ENCODE measurements at places on chromosomes 5 and 9.
A peak's percentile ranks its signal among the peaks of the same experiment; 100 is the strongest.

DNA sequence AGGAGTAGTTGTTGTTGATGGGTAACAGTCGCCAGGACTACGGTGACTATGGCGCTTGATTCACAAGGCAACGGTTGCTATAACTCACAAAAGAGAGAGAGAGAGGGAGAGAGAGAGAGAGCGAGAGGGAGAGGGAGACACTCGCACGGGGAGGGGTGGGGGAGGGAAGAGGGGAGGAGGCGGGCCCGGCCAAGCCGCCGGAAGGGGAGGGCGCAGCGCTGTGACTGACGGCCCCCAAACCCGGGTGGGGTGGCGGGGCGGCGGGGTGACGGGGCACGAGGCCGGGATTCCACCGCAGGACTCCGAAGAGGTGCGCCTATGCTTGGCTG is at the start of gene RFX3:
RFX3 (minus strand) TSS at position 166 of the 329 bp plus-strand sequence. CDS start 130,413 bp downstream, outside the sequence.
- peak; percentile 87 for DNase-seq

DNA sequence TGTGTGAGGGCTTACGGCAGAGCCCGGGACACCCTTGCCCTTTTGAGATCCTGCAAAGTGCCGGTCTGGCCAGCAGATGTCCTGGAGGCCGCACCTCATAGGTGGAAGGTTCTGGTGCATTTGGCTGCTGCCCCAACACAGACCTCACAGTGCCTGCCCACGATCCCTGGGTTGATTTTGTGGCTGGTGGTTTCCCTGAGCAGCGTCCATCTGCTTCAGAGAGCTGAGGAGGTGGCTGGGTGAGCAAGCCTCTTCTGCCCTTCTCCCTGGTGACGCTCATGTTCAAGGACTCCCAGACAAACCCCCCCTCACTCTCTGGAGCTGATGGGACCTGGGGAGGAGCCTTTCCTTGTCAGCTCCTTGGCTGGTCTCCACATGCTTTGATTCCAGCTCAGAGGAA is 18.9 kb downstream of the BNIP1 start:
- DNase-seq: no peak

DNA sequence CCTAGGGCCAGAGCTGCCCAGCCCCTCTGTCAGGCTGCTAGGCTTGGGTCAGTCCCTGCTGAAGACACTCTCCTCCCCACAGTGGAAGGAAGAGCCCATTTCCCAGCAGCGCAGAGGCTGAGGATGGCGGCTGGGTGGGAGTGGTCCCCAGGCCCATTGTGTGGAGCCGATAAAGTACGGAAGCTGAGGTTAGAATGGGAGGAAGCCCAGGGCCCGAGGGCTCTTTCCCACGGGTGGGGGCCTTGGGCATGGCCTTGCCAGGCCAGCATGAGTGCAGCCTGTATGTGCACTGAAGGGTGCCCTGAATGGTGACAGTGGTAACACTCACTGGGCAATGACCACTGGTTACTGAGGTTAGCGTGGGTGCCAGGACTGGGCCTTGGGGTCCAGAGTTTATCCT is 125.9 kb downstream of the RGS3 start:
- DNase-seq: no peak

- DNase-seq: no peak
Measured at GRCh38 chr5:6480133-6481051, 31.7 kb downstream of the UBE2QL1 start.

DNA sequence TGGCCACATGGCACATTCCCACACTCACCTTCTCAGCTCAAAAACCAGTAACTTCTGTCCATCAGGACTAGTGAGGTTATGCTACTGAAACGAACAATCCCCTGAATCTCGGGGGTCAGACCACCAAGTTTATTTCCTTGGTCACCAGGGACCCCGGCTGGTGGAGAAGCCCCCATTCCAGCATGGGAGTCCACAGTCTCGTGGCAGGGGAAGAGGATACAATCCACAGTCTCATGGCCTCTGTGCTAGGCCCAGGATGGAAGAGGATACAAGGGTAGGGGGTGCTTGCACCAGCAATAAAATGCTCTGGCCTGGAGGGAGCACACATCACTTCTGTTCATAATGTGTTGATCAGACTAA is 7.4 kb upstream of the CARD19 start:
- no peak for DNase-seq

- no peak for DNase-seq
Measured at GRCh38 chr5:23677996-23678395, 170.6 kb downstream of the PRDM9 start.

DNA sequence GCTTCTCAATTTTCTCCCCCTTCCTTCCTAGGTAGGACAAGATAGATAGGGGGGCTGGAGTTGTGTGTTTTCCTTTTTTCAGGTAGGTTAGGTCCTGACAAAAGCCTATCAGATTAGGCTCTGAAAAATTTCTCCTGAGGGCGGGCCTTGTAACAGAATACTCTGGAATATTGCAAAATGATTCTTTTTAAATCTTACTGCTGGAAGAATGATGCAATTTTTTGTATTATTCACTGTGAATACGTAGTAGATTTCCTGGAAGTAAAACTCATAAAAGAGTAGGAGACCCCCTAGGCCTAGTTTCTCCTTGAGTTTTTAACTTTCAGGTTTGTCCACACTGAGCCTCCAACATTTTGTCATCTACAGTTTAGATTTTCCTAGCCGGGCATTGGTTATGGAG is 1701.8 kb downstream of the EFNA5 start:
- DNase-seq: no peak

DNA sequence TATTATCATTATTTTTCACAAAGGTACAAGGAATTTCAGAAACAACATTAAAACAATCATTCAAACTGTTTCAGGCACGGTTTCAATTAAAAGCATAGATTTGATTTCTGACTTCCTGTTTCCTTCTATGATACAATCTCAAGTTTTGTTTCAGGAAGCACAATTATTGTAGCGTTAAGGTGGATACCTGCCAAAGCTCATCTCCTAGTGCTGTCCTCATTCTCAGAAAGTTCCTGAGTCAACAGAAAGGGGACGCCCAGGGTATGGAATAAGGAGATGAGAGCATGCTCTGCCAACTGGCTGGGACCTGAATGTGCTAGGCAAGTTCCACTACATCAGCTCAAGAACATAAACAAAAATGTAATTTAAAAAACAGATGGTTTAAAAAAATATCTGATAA is 2.0 kb upstream of the TRIM14 start:
- no peak for DNase-seq

- DNase-seq: no peak
Measured at GRCh38 chr5:75016896-75017295, 35.5 kb downstream of the GCNT4 start.

DNA sequence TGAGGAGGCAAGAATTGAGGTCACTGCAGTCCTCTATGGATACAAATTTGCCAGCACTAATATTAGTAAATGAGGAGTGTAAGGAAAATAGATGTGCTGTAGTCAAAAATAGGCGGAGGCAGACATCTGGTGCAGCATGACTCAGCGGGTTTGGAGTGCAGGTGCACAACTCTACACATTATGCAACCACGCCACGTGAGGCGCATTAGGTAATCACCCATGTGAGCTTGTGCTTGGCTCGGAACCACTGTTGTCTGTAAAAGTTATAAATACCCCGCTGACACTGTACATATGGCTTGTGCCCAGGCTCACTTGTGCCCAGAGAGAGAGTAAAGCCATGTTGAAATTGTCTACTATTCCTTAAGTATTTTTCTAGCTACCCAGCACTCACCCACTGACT is 623.5 kb upstream of the NUDT12 start:
- DNase-seq: no peak

GRCh38 chr9:33117306-33117705 is 40.8 kb upstream of the SMU1 start:
- no peak for DNase-seq

- DNase-seq: no peak
Measured at GRCh38 chr9:38527503-38527902, 92.9 kb downstream of the ANKRD18A start.

- no peak for DNase-seq
Measured at GRCh38 chr9:120490888-120491595, 88.9 kb downstream of the CDK5RAP2 start.

- DNase-seq: no peak
Measured at GRCh38 chr5:146880966-146881365, 2.4 kb upstream of the PPP2R2B start.

DNA sequence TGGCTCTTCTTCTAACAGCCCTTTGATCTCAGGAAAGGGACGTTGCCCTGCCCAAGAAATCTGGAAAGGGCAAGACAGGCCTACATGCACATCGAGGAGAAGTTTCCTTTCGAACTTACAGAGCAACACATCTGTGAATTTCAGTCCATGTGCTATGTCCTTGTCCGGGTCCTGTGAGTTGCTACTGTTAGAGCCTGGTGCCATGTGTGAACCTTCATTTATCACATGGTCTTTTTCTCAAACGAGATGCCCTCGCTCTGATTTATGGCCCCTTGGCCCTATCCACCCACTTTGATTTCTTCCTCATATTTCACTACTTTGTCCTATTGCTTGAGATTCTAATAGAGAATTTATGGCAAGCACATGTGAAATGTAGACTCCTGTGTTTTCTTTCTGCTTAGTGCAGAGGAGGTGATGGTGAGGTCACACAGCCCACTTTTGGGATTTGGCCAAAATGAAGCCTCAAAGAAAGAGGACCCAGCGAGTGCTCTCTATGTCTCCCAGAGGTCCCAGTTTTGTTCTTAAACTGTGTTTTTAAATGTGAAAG is 153.1 kb downstream of the SNCAIP start:
- DNase-seq: no peak

DNA sequence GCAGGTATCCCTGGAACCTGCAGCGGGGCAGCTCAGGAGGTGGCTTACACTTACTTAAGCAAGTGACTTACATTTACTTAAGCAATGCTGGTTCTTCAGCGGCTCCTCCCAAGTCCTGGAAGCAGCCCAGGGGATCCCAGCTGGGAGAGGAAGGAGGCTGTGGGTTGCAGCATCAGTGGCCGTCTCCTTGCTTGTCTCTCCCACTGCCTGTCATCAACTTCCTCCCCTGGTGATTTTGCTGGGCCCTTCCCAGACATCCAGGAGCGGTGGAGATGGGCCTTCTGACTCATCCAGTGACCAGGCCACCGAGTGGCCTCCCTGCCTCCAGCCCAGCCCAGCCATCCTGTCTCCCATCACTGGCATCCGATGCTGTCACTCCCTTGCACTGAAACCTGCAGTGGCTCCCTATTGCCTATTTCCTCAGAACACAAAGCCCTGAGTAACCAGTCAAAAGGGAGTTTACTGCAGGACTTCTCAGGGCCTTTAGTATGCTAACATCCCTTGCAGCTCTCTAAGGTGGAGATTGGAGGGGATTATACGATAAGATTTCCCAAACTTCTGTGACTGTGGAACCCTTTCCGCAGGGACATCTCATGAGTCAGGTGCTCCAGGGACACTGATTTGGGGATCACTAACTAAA is 155.9 kb upstream of the PHYKPL start:
- DNase-seq: no peak

- DNase-seq: no peak
Measured at GRCh38 chr9:111456529-111456928, 27.7 kb downstream of the ECPAS start.

GRCh38 chr9:121833061-121833460 is 181.6 kb downstream of the DAB2IP start:
- no peak for DNase-seq

DNA sequence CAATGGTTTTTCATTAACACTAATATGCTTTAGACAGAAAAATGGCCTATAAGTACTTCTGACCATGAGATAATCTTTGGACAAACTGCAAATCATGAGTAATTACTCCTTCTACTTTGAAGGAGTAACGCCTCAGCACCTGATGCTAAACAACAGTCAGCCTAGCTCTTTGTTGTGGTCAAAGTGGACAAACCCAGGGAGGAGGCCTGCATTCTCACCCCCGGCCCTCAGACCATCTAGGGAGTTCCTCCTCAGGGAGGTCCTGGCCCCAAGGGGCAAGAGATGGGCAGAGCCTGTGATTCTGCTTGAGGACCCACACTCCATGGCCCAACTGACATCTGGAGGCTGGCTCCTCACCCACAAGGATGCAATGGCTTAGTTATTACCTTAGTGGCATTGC is 48.2 kb upstream of the ANGPTL2 start:
- no peak for DNase-seq

DNA sequence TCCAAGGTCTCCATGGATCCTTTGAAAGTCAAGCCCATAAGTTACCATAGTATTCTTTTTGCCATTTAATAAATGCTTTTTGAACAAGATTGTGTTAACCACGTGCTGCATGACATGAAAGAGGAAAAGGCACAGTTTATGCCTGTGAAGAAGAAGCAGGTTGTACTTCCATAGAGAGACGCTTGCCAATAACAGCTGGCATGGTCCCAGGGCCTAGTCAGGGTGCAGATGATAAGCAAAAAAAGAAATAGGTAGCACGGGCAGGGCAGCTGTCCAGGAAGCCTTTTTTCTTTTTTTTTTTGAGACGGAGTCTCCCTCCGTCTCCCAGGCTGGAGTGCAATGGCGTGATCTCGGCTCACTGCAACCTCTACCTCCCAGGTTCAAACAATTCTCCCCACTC is 71.8 kb upstream of the CLINT1 start:
- no peak for DNase-seq

All from effector CD4-positive, alpha-beta T cell (primary cell).